GM12865 (cell line): ENCODE measurements at places on chromosomes 4 and X.

GRCh38 chr4:87934157-87934704 is 41.3 kb upstream of the SPP1 start:
- DNase-seq, result no peak

- no peak for DNase-seq
These were observed 23.5 kb downstream of the GAB3 start for GRCh38 chrX:154727418-154727817.

DNA sequence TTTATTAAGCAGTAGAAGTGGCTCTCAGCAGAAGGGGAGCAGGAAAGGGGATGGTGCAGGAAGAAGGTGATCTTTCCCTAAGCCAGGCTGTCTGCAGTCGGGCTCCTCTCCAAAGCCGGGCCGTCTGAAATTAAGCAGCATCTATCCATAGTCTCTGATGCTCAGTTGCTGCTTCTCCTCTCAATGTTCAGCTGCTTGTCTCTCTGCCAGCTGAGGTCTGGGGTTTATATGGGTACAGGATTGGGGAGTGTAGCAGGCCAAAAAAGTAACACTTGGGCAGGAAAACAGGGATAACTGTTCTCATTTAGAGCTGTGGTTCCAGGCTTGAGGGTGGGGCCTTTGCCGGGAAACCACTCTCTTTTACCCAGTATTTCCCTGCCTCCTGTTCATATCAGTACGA is 39.2 kb upstream of the CCKAR start:
- no peak for DNase-seq

- DNase-seq, result no peak
These were observed 29.5 kb upstream of the GPR78 start for GRCh38 chr4:8550691-8551090.

DNA sequence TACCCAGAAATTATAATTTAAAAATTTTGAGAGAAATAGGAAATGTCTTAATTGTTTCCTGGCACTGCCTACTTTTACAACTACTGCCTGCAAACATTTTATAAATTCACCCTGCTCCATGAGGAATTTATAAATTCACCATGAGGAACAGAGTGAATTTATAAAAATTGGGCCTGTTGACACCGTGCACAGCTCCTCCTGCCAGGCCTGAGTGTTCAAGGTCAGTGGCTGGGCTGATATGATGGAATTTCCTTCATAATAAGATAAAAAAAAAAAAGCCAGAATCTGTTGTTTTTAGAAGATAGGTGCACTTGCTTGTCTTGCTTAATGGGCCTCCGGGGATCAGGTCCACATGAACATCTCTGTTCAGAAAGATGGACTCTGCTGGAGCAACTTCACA is 151.7 kb upstream of the RASGEF1B start:
- DNase-seq, result no peak

- DNase-seq, result no peak
These were observed 36.4 kb downstream of the ASB9 start for GRCh38 chrX:15233416-15234015.

GRCh38 chr4:101238706-101239105 is 108.6 kb downstream of the PPP3CA start:
- no peak for DNase-seq

DNA sequence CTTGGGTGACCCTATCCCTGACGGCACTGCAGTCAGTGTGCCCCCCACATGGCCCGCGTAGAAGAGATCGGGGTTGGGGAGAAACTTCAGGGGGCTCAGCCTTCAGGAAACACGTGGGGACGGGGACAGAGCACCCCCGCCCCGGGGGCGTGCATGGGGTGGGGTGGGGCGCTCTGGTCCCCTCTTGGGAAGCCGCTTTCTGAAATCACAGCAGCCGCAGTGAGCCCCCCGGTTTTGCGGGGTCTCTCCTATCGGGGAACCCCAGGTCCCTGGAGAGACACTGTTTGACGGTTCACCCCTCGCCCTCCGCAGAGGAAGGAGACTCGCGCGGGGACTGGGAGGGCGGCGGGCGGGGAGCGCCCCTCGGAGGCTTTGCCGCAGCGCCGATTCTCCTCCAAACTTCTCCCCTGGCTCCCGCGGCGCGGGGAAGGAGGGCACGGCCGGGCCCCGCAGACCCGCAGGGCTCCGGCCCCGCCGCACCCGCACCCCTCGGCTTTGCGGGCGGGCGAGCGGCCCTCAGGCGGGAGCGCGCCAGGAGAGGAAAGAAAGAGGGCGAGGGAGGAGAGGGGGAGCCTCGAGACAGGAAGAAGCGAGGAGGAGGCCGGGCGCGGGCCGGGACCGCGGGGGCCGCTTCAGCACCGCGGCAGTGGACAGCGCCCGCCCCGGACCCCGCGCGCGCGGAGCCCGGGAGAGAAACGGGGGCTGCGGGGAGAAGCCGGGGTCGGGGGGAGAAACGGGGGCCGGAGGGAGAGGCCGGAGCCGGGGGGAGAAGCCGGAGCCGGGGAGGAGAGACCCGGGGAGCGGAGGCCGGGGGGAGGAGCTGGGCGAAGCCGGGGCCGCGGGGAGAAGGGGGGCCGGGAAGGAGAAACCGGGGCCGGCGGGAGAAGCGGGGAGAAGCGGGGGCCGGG is 612 bp downstream of the CPLX1 start:
- no peak for DNase-seq

GRCh38 chrX:20263474-20263873 is 3.2 kb downstream of the RPS6KA3 start:
- DNase-seq, result peak; percentile 50

GRCh38 chrX:77422891-77423648 is 24.1 kb upstream of the FGF16 start:
- DNase-seq, result peak; percentile 8

DNA sequence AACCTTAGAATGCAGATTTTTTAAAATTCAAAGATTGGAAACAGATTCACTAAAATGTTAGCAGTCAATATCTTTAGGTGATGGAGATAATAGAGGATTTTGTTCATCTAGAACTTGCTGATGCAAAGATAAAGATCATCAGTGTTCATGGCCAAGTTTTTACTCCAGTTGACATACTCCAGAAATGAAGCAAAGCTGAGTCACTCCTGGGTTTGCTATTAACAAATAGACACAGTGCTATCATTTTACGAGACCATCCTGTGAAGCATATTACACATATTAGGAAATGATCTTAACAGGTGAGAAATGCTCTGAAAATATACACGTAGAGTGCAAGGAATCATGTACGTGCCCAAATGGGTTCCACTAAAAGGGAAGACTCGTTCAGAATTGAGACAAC is 170.6 kb upstream of the FAM9B start:
- no peak for DNase-seq

- DNase-seq, result peak; percentile 37
These were observed 2182.5 kb upstream of the AGA start for GRCh38 chr4:179624768-179625181.

DNA sequence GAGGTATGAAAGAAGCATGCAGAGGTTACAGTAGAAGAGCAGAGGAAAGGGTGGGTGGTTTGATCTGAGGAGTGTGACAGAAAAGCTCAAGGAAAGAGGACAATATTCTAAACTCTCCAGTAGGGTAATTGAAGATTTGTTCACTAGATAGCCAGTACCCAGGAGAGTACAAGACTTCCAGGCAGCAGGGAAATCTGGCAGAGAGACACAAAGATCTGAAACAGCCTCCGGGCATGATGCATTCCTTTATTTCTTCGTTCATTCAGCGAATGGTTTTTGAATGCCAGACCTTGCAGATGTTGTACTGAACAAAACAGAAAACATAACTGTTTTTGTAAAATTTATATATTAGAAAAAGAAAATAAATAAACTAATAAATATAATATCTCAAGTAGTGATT is 766.6 kb downstream of the FAT4 start:
- DNase-seq, result no peak

- DNase-seq, result no peak
These were observed 259.4 kb upstream of the PCDH7 start for GRCh38 chr4:30460818-30461217.

DNA sequence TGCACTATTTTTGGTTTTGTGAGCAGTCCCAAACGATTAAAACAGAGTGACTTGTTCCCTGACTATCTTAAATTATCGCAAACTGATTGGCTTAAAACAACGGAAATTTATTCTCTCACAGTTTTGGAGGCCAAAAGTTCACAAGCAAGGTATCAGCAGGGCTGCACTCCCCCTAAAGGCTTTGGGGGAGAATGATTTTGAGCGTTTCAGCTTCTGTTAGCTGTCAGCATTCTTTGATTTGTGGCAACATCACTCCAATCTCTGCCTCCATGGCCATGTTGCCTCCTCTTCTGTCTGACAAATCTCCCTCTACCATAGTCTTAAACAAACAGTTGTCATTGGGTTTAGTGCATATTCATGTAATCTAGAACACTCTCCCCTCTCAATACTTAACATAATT is 459.6 kb upstream of the ATOH1 start:
- DNase-seq, result no peak

GRCh38 chrX:97867266-97867665 is 983.6 kb downstream of the RPA4 start:
- DNase-seq, result no peak

GRCh38 chr4:180560896-180561295 is 1682.3 kb upstream of the TENM3 start:
- no peak for DNase-seq

- peak; percentile 7 for DNase-seq
These were observed 2.2 kb downstream of the FUNDC2 start for GRCh38 chrX:155028877-155029291.

GRCh38 chr4:24053934-24054333 is 164.1 kb upstream of the PPARGC1A start:
- DNase-seq, result no peak

DNA sequence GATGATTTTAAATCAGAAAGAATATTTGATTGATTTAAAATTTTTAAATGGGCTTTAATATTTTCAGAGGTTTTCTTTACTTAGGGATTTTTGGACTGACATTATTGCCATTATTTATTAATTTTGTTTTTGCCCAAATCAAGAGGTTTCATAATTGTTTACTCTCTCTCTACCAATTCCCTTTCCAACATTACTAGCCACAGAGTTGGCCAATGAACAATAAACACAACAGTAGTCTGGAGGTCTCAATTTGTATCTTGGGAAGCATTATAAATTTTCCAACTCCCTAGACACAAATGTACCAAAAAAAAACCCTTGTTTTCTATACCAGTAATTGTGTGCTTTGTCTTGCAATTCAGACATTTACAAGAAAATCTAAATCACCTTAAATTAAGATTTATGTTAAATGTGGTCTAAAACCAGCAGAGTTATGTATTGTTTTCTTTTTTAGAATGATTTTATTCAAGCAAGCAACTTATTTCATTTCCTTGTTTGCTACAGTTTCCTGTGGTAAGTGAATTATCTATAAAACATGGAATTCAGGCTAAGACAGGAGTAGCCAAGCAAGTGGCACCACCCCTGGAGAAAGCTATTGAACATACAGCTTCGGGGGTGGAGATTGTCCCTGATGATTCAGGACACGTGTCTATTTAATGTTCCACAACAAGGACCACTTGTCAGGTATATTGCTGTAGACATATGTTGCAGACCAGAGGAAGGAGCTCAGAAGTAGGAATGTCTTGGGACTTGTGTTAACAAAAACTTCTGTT is 622 bp downstream of the KLKB1 start:
- DNase-seq, result no peak

DNA sequence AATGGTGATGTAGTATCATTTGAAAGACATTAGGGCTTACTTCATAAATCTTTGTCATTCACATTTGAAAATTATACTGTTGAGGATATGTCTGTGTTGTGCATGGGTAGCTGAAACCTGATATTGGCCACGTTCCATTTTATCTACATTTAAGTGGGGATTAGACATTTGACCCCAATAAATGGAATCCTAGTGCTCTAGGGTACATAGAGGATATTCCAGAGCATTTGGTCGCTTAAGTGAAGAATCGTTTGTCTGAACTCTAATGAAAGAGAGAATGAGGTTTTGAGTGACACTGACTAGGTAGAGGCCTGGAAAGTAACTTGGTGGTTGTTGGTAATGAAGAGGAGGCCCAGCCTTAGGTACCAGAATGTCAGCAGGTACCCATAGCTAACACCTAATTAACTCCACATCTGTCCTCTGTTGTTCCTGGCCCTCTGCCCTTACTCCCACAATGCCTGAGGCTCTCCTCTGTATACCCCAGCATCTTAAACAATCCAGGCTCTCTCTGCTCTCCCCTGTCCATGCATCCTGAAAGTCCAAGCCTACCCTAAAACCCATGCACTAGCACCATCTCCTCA is 299.5 kb upstream of the KLF3 start:
- DNase-seq, result no peak

- DNase-seq, result no peak
These were observed 44.7 kb downstream of the DDX60 start for GRCh38 chr4:168273838-168274237.

- no peak for DNase-seq
These were observed 18.6 kb upstream of the TEX13B start for GRCh38 chrX:108000751-108001150.

DNA sequence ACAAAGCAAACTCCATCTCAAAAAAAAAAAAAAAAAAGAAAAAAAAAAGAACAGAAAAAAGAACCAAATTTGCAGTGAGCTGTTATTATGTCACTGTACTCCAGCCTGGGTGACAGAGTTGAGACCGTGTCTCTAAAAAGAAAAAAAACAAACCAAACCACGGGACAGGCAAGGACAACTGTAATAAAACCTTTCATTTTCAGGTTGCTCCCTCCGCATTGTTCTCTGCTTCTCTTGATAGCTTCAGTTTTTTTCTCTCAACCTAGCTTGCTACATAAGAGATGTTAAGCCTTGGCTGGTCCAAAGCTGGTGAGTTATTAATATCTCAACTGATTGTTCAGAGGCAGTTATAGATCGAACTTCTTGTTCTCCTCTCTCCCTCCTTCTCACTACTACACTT is 23.1 kb upstream of the ELF2 start:
- DNase-seq, result no peak

DNA sequence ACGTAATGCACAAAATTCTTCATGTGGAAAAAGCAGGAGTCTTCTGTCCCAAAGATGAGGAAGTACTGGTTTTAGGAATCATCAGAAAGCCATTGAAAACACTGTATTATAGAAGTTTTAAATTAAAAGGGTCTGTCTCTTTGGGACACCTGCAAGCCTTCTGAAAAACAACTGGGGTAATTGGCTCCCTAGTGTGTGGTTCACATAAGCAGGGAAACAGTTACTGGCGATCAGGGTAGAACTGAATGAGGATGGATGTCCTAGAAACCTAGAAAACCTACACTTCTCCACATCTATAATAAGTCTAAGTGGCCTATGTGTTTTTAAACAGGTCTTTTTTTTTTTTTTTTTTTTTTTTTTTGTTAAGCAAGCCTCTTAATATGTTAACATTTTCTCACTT is 945.5 kb upstream of the PCDH10 start:
- DNase-seq, result no peak

DNA sequence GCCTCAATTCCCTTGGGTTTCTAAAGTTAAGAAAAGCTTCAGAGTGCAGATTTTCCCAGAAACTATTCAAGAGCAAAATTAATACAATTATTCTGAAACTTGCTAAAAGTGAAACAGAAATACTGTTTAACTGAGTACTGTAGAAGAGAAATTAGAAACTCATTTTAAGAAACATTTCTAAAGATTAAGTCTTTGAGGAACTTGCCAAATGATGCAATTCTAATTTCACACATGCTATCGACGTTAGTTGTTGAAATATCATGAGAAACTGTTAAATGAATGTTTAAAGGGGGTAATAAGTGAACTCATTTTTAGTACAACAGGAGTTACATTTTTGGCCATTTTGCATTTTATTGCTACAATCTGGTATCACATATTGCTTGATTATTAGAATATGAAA is 125.3 kb upstream of the MAOA start:
- DNase-seq, result no peak
